ENCODE measurements at places on chromosomes 2 and 18.

DNA sequence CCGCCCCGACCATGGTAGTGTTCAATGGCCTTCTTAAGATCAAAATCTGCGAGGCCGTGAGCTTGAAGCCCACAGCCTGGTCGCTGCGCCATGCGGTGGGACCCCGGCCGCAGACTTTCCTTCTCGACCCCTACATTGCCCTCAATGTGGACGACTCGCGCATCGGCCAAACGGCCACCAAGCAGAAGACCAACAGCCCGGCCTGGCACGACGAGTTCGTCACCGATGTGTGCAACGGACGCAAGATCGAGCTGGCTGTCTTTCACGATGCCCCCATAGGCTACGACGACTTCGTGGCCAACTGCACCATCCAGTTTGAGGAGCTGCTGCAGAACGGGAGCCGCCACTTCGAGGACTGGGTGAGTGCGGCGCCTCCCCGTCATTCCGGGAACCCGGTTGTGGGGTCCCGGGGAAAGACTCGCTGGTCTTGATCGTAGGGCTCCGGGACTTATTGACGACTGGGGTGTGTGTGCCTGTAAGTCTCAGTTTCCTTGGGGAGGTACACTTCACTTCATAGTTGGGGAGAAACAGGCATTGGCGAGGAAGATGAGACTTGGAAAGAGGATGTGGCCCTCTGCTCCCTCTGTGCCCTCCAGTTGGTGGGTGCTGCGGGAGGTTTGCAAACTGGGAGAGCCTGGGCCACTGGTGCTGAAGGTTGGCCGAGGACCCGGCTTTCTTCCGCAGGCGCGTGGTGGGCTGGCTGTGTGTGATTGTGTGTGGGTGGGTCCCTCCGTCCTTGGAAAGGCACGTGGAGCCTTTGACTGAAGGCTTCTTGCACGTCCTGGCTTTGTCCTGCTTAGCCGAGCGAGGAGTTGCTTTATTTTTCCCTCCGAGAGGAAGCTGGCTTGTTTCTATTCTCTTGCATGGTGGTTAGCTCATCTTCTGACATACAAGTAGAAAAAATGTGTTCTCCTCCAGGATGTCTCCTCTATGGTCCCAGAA is 886 bp downstream of the PRKCE start:
- DNase-seq, result peak; percentile 32

- no peak for DNase-seq
These were observed 87.0 kb upstream of the SPATS2L start for GRCh38 chr2:200219309-200220113.

GRCh38 chr2:190342611-190343010 is 778 bp upstream of the INPP1 start:
- DNase-seq, result no peak

DNA sequence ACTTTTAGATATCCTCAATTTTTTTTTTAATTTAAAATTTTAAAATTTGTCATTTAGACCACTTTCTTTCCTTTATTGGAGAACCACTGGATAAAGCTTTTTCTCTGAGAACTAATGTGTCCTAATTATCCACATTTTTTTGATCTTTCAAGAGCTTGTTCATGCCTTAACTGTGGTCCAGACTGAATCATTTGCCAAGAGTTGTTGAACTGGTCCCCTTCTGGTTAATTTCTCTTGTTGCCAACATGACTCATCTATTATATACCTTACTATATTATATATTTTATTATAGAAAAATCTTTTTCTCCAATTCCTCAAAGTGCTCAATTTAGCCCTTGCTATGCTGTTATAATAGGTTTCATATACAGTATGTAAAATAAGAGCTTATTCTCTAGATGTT is 53.1 kb upstream of the TMEM87B start:
- DNase-seq, result no peak

DNA sequence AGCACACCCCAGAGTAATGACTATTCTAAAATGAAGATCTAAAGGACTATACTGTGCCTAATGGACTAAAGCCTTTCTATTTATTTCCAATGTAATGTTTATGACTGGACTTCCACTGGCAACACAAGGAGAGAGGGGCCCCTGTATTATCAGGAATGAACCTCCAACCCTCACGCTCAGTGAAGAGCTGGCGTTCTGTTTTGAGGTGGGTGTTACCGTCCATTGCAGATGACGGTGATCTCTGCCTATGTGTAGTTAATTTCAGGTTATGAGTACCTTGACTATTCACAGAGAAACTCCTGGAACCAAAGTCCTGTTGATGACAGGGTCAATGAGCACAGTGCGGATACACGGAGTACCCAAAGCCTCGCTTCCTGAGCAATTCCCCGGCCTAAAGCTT is 85.4 kb downstream of the MEP1B start:
- no peak for DNase-seq
